ENCODE measurements at places on chromosomes 16 and 17.

- no peak for DNase-seq
Measured at GRCh38 chr16:27539120-27539519, 10.6 kb downstream of the GTF3C1 start.

GRCh38 chr17:7133424-7133823, 18.8 kb upstream of the ASGR2 start:
- DNase-seq, result peak; percentile 56

- no peak for DNase-seq
Measured at GRCh38 chr16:79121906-79122305, 478.6 kb downstream of the MAF start.

GRCh38 chr16:2866431-2866830, 8.5 kb upstream of the PRSS22 start:
- no peak for DNase-seq

- DNase-seq, result no peak
Measured at GRCh38 chr17:79650283-79650682, 39.4 kb upstream of the RBFOX3 start.

GRCh38 chr16:67148656-67149275, 2.0 kb downstream of the B3GNT9 start:
- DNase-seq, result no peak

DNA sequence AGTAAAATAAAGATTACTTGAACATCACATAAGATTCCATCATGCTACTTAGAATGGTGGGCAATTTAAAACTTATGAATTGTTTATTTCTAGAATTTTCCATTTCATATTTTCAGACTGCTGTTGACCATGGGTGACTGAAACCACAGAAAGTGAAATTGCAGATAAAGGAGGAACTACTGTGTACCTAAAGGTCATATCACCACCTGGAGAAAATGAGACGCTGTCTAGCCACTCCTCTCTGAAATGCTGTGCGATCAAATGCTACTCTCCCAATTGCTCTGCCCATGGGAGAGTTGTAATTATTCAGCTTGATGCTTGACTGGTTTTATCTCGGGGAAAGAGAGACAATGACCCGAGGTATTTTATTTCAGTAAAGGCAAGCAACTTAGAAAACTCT, 128.9 kb upstream of the ERCC4 start:
- no peak for DNase-seq

GRCh38 chr17:45451131-45451530, 18.5 kb upstream of the ARHGAP27 start:
- DNase-seq, result no peak

DNA sequence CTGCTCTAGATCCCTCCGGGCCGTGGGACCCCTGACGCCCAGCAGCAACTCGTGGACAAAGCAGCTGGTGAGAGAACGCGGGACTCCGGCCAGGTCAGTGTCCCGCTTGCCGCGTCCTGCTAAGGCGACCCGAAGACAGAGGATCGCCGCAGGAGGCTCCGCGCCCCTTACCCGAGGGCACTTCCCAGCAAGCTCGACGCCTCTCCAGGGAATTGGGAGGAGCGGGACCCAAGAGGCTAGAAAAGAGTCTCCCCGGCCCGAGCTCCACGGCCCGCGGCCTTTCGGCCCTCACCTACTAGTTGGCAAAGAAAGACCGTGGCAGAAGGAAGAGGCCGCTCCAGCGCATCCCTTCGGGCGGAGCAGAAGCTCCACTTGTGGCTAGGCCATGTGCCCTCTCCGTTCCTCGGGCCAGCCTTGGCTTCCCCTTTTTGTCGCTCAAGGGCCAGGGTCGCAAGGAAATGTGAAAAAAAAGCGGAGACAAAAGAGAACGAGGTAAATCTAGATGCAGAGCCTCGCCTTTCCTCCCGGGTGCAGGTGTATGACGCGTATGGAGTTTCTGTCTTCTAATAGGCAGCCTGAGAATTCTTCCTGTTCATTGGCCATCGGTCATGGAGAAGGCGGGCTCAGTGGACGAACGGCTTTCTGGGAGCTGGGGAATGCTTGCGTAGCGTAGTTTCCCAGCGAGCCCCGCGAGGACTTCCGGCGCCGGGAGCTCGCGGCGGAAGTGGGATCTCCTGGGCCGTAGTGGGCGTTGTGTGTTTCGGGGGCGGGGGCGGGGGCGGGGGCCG, at the start of gene ZNF213:
Gene ZNF213 (plus strand): TSS at position 692 of the 788 bp plus-strand sequence. CDS start 2,252 bp downstream, outside the sequence.
- peak; percentile 97 for DNase-seq

GRCh38 chr16:67395458-67396158, 2.3 kb upstream of the TPPP3 start:
- DNase-seq, result no peak

Measured in CD4-positive, alpha-beta T cell treated with Interleukin-2 at 100 ng/mL for 4 hours (primary cell).